ENCODE measurements at places on chromosomes 13 and 19. TPM values are rescaled to one million over a fixed set of nuclear protein-coding genes. Genes with fewer than 3 reads are reported as not detected.
A peak's percentile ranks its signal among the peaks of the same experiment; 100 is the strongest.

- H3K27ac ChIP-seq, result peak within 1 kb of the TSS; percentile 96
- H3K36me3 ChIP-seq, result no peaks in the 10 kb centered on the region
- peaks cover 43% of the 10 kb centered on the region for H3K4me1 ChIP-seq
- peak within 1 kb of the TSS; percentile 86 for H3K4me3 ChIP-seq
Measured at GRCh38 chr19:6424195-6424938, at the start of gene KHSRP. KHSRP (minus strand) TSS chr19:6424811; CDS start chr19:6424701, 110 bp downstream.

DNA sequence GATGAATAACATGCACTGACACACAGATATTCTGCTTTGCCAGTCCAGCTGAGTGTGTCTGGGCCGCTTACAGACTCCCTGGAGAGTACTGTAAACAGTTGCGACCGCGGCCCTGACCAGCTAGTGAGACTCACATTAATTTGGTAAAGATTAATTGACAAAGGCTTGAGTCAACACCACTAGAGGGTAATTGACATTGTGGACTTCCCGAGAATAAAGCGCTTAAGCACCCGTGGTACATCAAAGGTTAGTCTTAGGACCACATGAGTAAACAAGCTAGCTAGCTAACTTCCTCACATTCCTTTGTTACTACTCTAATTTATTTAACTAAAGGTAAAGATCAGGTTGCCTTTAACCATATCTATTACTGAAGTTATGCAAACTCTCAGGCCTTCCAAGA lies 624.4 kb upstream of the ARGLU1 start:
- no peak overlapping the region for H3K4me3 ChIP-seq
- no peaks in the 10 kb centered on the region for H3K4me1 ChIP-seq
- H3K27me3 ChIP-seq, result no peaks in the 10 kb centered on the region
- H3K27ac ChIP-seq, result no peak overlapping the region

GRCh38 chr19:15381864-15382263 lies 2.3 kb upstream of the AKAP8 start:
- no peak overlapping the region for H3K4me3 ChIP-seq
- no peak for DNase-seq

- H3K4me1 ChIP-seq, result no peaks in the 10 kb centered on the region
- no peaks in the 10 kb centered on the region for H3K36me3 ChIP-seq
- H3K27me3 ChIP-seq, result no peaks in the 10 kb centered on the region
- H3K27ac ChIP-seq, result no peak overlapping the region
- H3K4me3 ChIP-seq, result no peak overlapping the region
Measured at GRCh38 chr13:101985321-101985720, 416.5 kb downstream of the FGF14 start.

DNA sequence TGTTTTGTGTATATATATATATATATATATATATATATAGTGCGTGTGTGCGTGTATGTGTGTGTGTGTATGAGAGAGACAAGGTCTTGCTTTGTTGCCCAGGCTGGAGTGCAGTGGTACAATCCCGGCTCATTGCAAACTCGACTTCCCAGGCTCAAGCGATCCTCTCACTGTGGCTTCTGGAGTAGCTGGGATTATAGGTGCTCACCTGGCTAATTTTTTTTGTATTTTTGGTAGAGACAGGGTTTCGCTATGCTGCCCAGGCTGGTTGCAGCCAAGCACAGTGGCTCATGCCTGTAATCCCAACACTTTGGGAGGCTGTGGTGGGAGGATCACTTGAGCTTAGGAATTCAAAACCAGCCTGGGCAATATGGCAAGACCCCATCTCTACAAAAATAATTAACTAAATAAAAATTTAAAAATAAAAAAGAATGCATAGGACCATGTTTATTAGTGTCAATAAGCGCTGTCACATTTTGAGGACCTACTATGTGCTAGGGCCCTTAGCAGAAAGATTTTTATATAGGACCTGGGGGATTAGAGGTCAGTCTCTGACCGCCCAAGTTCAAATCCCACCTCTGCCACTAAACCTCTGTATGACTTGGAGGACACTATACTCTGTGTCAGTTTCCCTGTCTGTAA lies 1.8 kb downstream of the PVR start:
- peaks cover 31% of the 10 kb centered on the region for H3K27me3 ChIP-seq
- no peaks in the 10 kb centered on the region for H3K4me1 ChIP-seq
- H3K36me3 ChIP-seq, result no peaks in the 10 kb centered on the region

DNA sequence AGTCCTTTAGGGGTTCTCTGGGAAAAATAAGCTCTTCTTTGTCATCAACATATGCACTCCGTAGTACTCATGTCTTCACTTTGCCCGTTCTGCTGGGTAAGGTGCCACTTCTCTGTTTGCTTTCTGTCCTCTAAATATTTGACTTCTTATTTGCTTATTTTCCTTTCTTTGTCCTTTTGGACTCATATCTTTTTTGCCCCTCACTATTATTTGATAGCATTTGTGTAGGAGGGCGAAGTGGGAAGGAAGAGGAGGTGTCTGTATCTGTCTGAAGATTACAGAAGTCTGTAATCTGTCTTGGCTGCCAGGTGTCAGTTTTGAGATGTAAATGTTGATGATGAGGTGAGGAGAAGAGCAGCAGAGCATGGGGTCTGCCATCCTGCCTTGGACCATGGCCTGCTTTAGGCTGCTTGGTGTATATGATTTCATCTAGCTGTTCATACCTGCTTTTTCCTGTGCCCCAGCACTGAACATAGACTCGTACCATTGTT lies 30.8 kb downstream of the USPL1 start:
- H3K4me3 ChIP-seq, result no peak overlapping the region
- no peaks in the 10 kb centered on the region for H3K27me3 ChIP-seq
- no peak for DNase-seq
- peaks cover 83% of the 10 kb centered on the region for H3K36me3 ChIP-seq

DNA sequence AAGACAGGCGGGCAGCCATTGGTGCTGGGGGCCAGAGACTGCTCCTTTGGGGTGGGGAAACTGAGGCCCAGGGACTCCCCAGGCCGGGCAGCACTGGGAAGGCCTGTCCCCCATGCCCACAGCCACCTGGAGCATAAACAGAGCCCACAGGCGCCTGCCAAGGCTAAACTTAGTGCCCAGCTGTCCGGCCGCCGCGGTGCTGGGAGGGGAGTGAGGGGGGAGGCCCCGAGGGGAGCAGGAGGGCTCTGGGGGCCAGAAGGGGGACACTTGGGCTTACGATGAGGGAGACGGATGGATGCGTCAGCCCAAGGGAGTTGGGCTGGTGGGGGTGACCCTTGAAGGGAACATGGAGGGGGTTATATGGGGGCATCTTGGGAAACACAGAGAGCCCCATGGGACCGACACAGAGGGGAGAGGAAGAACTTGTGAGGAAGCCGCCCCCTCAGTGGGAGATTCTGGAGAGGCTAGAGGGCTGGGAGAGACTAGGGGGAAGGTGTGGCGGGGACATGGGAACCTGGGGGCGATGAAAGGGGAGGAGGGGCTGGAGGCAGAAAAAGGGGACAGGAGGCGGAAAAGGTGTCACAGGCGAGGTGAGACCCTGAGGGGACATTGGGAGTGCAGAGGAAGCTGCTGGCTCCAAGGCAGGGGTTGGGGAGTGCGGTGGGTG lies 2.2 kb downstream of the CERS1 start:
- peaks cover 14% of the 10 kb centered on the region for H3K4me1 ChIP-seq
- no peak for DNase-seq
- H3K36me3 ChIP-seq, result no peaks in the 10 kb centered on the region

SLC8A2 gene
- total RNA-seq, result not detected

FGF21 gene
- total RNA-seq, result not detected

ZNF229 gene
- 1.7 TPM for total RNA-seq

PCP2 gene
- 6.4 TPM for total RNA-seq

DACH1 gene
- total RNA-seq, result 0.26 TPM

LGALS16 gene
- total RNA-seq, result not detected
